Bronchial epithelial cell (primary cell): ENCODE measurements at places on chromosomes 13 and 19.

- peak; percentile 18 for DNase-seq
These were observed 62.8 kb upstream of the DOCK9 start for GRCh38 chr13:99040536-99041131.

DNA sequence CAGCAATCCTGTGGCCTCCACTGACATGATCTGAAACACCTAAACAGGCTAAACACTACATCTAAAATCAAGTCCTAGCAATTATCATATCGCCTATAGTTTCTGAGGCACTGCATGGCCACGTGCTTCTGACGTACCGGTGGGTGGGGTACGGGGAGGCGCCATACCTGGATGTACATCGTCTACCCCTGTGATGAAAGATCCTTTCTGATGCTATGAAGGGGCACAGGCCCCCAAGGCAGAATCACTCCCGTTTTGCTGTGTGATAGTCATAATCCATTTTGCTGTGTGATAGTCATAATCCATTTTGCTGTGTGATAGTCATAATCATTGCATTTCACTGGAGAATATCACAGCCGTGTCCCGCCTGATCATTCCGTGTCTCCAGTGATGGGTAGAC, 118.7 kb upstream of the SOX1 start:
- no peak for DNase-seq

GRCh38 chr19:45523642-45524256, 16.5 kb downstream of the VASP start:
- peak; percentile 70 for DNase-seq

- no peak for DNase-seq
These were observed 5.3 kb upstream of the NRTN start for GRCh38 chr19:5799247-5800241.

GRCh38 chr13:93861818-93862217, 617.7 kb downstream of the DCT start:
- peak; percentile 5 for DNase-seq

GRCh38 chr19:3210347-3211017, 14.0 kb upstream of the CELF5 start:
- peak; percentile 32 for DNase-seq

DNA sequence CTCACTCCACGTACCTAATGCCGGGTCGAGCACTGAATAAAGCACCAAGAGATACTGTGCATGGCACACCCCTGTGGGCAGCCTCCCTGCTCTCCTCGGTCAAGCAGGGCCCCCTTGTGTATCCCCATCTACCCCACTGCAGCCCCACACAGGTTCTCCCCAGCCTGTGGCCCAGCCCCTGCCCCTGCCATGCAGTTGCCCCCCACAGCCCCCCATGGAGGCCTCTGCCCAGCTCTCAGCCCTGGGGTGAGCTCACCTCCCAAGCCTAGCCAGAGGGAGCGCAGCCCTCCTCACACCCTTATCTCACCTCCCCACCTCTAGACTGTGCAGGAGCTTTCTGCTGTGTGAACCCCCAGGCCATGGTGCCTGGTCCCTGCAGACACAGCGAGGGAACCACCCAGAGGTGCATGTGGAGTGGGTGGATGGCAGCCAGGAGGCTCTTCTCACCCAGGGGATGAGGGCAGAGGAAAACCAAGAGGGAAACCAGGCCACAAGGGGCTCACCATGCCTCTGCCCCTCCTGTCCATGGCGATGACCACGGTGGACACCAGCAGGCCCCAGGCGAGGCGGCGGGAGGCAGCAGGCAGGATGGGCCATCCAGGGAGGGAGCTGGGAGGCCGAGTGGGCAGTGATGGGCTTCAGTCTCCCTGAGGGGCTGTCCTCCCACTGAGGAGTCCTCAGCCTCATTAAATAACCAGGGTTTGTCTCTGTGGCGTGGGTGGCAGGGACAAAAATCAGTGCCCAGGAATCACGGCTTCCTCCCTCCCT, 83.2 kb downstream of the ANKRD10 start:
- DNase-seq: no peak

- no peak for DNase-seq
These were observed 14.3 kb downstream of the CCDC97 start for GRCh38 chr19:41324231-41324702.

GRCh38 chr13:106100171-106100919, 435.1 kb downstream of the EFNB2 start:
- no peak for DNase-seq

- DNase-seq: peak; percentile 47
These were observed 752 bp upstream of the HAS1 start for GRCh38 chr19:51724543-51724942.

- no peak for DNase-seq
These were observed 11.6 kb downstream of the TMPRSS9 start for GRCh38 chr19:2371656-2372055.

DNA sequence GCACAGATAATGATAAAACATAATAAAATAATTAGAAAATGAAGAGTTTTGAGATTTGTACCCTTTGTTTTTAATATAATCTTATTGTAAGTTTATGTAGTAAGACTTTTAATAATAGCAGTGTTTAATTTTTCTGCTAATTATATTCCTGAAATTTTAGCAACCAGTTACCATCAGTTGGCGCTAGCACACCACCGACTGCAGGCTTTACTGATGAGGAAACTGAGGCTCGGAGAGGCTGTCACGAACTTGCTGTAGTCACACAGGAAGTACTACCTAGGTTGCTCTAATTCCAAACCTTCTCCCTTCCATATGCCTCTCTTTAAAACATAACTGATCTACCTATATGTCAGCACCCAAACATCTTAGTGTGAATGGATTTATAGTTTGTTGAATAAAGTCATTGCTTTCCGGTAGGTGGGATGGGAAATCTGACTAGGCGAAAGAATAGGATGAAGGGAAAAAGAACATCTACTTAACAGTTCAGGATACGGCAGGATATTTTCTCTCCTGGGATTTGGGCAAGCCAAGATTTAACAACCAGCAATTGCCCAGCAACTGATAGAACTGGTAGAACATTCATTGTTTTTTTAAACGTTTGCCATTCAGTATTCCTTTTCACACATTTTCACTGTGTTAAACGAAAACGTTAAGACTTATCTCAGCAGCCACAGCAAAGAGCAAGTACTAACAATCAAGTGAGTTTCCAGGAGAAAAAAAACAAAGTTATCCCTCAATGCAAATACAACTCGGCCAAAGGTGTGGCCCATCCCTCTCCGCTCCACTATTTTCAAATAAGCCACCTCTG, 822 bp upstream of the RFXAP start:
- no peak for DNase-seq

DNA sequence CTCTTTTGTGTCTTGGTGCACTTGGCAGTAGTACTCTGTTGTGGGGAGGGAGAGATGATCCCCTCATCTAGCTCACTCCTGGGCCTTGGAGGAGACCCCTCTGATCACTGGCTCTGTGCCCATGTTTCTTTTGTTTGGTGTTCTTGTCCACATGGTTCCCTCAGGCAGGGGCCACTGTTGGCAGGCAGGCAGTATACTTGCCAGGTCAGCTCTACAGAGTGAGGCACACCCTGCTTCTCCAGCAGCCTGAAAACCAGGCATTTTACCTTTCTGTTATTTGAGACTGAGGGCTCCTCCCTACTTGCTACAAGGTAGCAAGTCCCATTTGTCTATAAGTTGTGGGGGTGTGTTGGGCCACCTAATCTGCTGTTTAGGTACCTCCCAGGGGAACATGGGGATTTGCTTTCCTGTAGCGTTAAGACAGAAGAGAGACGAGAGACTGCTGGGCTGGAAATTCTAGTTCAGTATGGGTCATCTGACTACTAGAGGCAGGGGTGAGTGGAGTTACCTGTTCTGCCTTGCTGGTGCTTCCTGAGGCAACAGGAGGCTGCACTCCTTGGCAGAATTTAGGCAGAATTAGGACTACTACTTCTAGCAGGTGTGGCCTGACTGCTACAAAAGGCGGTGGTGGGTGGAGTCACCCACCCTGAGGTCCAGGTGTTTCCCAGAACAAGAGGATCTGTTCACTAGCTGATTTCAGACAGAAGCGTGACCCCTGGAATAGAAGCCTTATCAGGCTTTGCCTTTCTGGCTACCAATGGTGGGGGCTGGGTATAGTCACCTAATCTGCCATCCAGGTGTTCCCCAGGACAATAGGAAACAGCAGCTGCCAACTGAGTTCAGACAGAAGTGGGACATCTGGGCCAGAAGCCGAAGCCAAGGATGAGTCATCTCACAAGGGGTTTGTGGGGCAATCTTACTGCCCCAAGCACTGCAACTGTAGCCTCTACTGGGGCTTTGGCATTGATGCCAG, 843.0 kb upstream of the ATXN8OS start:
- no peak for DNase-seq

DNA sequence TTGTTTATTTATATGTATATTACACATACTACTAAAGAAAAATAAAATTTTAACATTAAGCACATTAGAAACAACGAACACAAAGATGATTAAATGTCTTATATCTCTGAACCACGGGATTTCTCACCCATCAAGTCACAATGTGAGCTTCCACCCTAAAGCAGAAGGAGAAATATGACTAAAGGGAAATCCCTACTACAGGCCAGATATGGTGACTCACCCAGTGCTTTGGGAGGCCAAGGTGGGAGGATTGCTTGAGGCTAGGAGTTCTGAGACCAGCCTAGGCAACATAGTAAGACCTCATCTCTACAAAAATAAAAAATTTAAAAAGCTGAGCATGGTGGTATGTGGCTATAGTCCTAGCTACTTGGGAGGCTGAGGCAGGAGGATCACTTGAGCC, 24.6 kb downstream of the DCT start:
- peak; percentile 4 for DNase-seq

- no peak for DNase-seq
These were observed 15.5 kb downstream of the CEACAM1 start for GRCh38 chr19:42512743-42513304.

GRCh38 chr13:36998624-36999041, 507 bp downstream of the ALG5 start:
- no peak for DNase-seq

DNA sequence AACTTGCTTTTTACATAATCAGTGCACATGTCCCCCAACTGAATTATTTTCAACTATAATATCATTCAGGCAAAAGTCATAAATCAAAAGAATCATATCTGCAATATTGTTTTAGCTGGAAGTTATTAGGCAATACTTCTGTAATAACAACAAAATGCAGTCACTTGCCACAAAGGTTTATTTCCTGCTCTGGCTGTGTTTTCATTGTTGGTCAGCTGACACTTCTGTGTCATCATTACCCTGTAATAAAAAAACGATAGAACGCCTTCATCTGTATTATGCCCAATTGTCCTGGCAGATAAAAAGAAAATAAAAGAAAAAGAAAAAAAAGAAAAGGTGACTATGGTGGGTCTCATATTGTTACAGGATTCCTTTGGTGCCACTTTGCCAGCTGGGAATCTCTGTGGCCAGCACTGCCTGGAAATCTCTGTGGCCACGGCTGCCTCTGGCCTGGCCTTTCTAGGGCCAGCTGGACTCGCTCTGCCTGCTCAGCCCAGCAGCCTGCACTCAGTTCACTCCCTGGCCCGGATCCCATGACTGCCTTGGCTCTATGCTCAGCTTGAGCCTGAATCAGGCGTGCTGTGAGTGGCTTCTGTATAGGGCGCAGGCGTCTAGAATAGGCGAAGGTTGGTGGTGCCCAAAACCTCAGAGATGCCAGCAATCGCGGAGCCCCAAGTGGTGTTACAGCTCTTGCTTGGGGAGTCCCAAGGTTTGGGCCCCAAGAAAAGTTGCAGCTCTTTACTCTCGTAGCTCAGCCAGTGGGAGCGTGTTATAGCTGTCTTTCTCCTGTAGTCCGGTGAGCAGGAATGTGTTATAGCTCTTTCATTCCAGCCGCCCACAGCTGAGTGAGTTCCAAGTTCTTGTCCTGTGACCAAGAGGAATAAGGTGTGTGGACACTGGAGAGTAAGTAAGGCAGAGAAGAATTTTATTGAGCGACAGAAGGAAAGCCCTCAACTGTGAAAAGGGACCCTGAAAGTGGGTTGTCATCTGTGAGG, 1227.1 kb downstream of the SLITRK1 start:
- peak; percentile 2 for DNase-seq

DNA sequence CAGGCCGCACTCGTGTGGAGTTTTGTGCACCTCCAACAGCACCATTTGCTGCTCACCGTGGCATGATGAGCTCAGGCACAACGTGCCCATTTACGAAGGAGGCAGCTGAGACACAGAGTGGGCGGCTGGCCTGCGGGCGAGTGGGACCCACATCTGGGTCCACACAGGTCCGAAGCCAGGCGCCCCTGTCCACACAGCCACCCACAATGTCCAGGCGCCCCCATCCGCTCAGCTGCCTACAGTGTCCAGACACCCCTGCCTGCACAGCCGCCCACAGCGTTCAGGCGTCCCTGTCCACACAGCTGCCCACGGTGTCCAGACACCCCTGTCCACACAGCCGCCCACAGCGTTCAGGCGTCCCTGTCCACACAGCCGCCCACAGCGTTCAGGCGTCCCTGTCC, 42.5 kb upstream of the F7 start:
- DNase-seq: no peak

- no peak for DNase-seq
These were observed 25.0 kb upstream of the PLEKHF1 start for GRCh38 chr19:29640231-29640630.

DNA sequence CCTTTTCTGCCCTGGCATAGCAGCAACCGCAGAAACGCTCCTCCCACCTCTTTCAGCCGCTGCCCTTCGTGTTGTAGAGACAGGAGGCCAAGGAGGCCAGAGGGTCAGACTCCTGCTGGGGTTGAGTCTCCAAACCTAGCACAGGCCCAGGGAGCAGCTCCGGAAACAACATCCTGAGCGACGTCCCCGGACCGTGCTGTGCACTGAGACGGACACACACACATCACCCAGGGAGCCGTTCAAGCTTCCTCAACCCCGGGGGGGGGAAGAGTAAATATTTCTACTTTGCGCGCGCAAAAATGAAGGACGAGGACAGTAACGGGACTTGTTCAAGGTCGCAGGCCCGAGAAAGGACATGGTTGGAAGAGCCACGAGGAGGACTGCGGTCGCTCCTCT, 657 bp downstream of the ZNF550 start:
- DNase-seq: peak; percentile 8

- no peak for DNase-seq
These were observed 56.4 kb downstream of the ZNF676 start for GRCh38 chr19:22140356-22140755.

GRCh38 chr19:9909251-9909650, 27.1 kb downstream of the OLFM2 start:
- DNase-seq: no peak

- DNase-seq: no peak
These were observed 20.5 kb upstream of the ARL11 start for GRCh38 chr13:49607761-49608160.

- DNase-seq: peak; percentile 21
These were observed 653.0 kb upstream of the GPC6 start for GRCh38 chr13:92573467-92574057.
